ENCODE measurements at places on chromosomes 1 and 21.

DNA sequence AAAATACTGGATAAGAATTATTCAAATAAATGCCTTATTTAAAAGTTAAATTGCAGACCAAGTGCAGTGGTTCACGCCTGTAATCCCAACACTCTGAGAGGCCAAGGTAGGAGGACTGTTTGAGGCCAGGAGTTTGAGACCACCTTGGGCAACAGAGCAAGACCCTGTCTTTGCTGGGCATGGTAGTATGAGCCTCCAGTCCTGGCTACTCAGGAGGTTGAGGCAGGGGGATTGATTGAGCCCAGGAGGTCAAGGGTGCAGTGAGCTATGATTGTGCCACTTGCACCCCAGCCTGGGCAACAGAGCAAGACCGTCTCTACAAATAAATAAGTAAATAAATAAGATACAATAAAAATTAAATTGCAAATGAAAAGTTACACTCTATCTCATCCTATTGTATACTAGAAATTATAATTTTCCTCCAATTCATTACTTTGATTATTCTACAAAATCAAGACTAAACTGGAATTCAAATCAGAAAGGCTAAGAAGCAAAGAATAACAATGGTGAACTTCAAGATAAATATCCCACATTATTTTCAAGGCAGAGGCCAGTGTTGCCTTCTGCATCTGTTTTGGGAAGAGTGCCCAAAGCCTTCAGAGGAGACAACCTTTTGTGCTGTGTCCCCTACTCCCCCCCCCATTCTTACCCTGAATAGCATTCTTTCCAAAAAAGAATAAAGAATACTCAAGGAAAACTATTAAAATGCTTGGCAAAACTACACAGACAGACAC is 73.3 kb upstream of the IRF2BP2 start:
- no peak for DNase-seq

DNA sequence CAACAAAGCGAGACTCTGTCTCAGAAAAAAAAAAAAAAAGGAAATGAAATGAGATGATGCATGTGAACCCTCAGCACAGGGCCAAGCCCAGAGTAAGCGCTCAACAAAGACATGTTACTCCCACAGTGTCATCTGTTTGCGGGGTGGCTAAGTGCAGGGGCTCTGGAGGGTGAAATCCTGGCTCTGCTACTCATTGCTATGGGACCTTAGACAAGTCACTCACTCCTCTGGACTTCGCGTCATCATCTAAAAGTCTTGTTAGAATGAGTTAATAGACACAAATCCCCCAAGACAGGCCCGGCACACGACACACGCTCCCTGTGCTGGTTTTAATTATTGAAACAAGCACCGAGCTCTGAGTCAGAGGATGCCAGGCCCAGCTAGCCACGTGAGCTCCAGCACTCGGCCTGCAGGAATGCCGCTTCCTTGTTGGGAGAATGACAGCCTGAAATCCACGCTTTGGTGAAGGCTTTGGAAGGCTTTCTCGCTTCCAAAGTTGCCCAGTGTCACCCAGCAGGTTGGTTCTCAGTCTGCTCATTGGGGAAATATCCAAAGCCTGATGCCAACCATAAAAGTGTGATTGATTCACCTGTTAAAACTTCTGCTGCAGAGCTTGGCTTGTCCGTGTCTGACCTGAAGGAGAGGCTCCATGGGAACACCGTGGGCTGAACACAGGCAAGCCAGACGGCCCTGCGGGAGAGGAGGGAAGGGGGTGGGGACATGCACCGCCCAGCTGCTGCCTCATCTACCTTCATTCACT is 36.7 kb upstream of the TARDBP start:
- no peak for DNase-seq

GRCh38 chr1:101603726-101604125 is 366.9 kb downstream of the S1PR1 start:
- DNase-seq: no peak

- no peak for DNase-seq
Measured at GRCh38 chr21:17848228-17848627, 29.1 kb upstream of the C21orf91 start.

DNA sequence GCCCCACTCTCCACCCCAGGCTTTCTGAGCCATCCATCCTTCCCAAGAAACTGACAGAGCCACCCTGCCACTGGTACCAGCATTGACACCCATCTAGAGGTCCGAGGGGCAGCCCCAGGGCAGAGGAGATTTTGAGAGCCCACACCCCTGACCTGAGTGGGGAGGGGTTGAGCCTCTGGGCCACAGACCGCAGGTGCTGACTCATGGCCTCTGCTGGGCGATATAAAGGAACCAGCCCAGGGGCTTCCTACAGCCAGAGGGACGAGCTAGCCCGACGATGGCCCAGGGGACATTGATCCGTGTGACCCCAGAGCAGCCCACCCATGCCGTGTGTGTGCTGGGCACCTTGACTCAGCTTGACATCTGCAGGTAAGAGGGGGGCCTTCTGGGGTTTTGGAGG is at the start of gene PADI4:
Gene PADI4 (plus strand): TSS at position 252 of the 400 bp plus-strand sequence. CDS start 26 bp downstream, at position 278.
- no peak for DNase-seq

GRCh38 chr1:60516996-60517395 is 443.4 kb upstream of the C1orf87 start:
- no peak for DNase-seq

- no peak for DNase-seq
Measured at GRCh38 chr1:98133131-98133530, 212.3 kb upstream of the DPYD start.

GRCh38 chr1:229199261-229200243 is 71.4 kb upstream of the RAB4A start:
- DNase-seq: no peak

DNA sequence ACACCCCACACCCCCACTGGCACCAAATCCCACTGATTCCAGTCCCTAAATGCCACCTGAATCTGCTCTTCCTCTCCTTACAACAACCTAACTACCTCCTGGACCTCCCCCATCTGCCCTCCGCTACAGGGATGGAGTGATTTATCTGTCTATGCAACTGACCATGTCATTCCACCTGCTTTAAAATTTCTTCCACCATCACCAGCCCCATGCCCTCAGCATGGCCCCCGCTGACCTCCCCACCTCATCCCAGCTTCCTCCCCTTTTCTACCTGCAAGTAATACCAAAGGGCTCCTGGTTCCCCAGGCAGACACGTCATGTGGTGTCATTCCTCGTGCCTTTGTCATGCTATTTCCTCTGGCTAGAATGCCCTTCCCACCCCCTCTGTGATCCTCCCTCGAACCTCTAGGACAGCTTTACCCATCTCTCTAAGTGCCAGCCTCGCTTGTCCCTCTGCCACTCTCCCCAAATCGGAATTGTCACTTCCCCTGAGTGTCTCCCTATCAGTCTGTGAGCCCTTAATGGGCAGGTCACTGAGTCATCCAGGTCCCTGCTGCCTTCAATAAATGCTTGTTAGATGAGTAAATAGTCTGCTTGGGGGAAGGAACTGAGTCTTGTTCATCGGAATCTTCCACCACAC is 3.7 kb downstream of the GJB4 start:
- no peak for DNase-seq

- DNase-seq: no peak
Measured at GRCh38 chr21:10463156-10463555, 58.2 kb upstream of the TPTE start.

DNA sequence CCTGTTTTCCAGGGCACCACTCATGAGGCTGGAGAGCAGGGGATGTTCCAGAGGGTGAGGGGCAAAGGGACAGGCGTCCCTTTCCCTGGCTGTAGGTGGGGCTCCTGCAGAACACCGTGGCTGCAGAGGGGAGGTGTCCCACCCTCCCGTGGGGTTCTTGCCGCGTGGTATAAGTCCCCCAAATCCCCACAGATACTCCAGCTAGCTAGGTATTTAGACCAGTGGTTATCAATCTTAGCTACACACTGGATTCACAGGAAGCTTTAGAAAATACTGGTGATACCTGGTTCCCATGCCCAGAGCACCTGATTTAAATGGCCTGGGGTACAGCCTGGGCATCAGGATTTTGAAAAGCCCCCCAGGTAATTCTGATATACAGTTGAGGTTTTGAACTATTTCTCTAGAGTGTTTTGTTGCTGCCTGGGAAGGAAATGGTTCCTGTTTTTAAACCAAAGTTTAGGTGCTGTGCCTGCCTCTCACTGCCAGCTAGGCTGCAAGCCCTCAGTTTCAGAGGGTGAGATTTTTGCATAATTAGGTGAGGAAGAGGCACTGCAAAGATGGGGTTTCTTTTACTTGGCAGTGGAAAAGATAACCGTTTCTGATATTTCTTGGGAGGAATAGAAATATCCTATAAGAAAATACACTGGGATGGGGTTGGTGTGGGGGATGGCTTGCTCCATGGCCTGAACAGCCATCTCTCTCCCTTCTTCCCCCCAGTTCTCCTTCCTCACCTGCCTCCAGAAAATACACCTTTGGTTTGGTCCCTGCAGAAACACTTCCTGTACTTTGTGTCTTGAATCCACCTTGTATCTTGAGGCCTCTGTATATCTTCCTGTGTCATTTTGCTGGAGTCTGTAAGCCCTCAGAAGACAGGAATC is 51.7 kb downstream of the RASSF5 start:
- no peak for DNase-seq

DNA sequence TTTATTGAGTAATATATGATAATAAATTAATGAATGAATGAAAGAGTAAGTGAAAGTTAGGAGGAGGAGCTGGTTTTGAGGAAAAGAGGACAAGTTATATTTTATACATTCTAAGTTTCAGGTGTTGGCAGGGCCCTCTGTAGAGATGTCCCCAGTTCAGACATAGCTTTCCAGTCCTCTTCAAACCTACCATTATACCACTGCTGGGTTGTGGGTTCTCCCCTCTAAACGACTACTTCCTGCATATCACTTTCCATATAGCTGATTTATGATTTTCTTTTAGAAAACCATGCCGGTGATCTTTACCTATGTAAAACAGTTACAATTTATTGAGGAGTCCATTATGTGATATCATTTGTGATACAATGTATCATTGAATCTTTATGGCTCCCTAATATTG is 116.9 kb downstream of the RUNX1 start:
- DNase-seq: no peak

DNA sequence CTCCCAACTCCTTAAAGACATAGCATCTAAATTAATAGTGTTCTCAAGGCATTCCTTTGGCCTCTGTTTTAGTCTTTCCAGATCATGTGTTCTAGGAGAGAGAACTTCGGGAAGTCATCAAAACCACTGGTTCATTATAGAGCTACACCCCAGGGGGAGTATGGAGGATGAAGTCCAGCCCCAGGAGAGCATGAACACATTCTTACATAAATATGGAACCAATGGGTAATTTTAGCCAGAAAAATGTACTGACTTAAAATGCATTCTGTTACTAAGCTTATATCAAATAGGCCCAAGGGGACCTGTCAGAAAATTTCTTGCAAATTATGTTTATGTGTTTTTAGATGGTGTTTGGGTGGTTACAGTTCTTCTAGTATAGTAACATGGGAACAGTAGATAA is 165.2 kb downstream of the NTMT2 start:
- no peak for DNase-seq

DNA sequence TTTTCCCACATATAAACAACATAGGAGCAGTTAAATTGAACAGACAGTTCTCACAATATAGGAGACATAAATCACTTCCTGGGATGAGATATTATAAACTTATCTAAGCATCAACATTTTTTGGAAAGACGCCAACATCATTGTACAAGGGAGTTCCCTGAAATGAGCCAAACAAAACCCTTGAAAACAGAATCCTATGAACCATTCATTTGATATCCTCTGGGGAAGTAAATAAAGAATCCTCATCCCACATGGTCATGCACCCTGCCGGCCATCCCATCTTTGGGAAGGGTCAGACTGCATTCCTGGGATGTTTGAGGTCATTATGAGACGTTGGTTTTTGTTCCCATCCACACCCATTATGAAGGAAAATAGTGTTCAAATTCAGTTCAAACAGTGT is 111.8 kb upstream of the USP25 start:
- no peak for DNase-seq

All from activated T-cell treated with anti-CD3 and anti-CD28 coated beads for 4 hours (primary cell).